Stimulated activated CD4-positive, alpha-beta T cell treated with anti-CD3 and anti-CD28 coated beads, Interleukin-1b, Interleukin-23, amount 100 ng/mL, for 48 hours (primary cell): ENCODE measurements at places on chromosomes 3 and 15.

DNA sequence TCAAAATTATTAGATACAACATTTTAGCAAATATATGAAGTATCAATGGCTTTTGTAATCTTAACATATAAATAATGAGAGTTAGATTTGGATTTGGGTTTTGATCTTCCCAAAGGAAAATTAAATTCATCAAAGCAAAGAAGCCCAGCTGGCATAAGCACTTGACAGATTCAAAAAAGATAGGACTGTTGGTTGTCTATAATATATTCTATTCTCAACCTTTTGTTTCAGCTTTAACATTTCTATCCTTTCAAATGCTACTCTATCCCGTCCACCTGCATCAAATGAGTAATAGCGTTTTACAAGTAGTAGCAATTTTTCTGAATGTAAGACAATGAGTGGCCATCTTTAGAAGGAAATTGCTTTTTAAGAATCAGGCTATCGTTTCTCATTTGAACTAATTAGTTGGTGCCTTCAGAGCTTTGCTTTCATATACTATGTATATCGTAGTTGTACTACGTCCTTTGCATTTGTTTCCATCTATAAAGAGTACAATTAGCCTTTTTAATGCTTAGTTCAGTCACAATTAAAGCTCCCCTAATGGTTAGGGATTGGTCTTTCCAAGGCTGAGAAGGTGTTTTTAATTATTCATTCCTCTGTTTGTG lies 278.0 kb downstream of the UBE2E2 start:
- no peak for DNase-seq

GRCh38 chr3:126551121-126551838 lies 7.5 kb downstream of the C3orf22 start:
- DNase-seq = no peak

GRCh38 chr3:38739396-38739689 lies 76.7 kb downstream of the SCN10A start:
- DNase-seq = no peak

DNA sequence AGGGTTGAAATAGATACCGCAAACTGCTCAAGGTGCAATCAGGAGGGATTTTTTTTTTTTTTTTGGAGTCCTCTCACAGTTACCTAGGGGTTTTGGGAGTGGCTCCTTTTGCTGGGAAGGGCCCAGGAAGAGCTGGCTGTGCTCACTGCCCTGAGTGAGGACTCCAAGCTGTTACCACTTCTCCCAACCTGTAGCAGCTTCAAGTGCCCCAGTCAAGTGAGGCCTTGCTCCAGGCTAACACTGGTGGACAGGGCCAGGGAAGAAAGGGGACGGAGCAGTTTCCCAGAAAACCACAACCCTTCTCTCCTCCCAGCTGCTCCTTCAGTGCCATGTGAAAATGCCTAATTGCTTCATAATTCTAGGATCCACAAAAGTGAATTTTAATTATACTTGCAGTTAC lies 274.3 kb downstream of the SUCLG2 start:
- DNase-seq = no peak

GRCh38 chr3:190546881-190547510 lies 33.1 kb downstream of the IL1RAP start:
- DNase-seq = no peak

GRCh38 chr3:195250473-195251251 lies 20.3 kb downstream of the XXYLT1 start:
- DNase-seq = no peak

DNA sequence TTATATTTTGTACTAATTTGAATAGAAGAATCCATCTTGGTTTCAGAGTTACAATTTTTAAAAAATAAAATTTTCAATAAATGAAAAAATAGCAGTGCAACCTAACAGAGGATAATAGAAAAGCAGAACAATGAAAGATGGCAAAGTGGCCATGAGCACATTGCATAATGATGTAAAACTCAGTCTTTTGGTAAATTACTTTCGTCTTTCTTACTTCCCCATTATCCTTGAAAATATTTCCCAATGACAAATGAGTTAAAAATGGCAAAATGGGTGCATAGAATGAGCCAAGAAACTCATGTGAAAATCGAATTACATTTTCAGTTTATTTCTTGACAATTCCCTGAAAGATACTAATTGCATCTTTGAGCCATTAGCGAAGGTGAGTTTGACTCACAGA lies 236.4 kb downstream of the CDIN1 start:
- no peak for DNase-seq

DNA sequence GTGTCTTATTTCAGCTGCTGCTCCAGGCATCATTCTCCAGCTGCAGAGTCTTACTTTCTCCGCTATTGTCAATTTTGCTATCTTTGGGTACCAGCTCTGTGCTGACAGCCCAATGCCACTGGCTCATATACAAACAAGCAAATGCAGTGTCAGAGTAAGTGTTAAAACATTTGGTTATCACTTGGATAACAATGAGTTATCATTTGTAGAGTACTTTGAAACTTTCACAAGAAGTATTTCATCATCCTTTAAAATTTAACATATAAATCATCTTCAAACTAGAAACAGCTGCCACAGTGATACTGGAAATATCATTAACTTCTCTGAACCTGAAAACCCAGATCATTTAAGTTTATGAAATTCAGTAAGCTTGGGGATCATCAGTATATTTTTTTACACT lies 13.8 kb downstream of the TSPAN3 start:
- no peak for DNase-seq

- no peak for DNase-seq
Observed at GRCh38 chr15:29283381-29283780, 13.8 kb upstream of the NSMCE3 start.
